ENCODE measurements at places on chromosomes 11 and 22.

GRCh38 chr22:47816863-47817210 lies 1054.4 kb downstream of the TBC1D22A start:
- DNase-seq = no peak

GRCh38 chr22:36386900-36387708 lies 663 bp downstream of the MYH9 start:
- no peak for DNase-seq

DNA sequence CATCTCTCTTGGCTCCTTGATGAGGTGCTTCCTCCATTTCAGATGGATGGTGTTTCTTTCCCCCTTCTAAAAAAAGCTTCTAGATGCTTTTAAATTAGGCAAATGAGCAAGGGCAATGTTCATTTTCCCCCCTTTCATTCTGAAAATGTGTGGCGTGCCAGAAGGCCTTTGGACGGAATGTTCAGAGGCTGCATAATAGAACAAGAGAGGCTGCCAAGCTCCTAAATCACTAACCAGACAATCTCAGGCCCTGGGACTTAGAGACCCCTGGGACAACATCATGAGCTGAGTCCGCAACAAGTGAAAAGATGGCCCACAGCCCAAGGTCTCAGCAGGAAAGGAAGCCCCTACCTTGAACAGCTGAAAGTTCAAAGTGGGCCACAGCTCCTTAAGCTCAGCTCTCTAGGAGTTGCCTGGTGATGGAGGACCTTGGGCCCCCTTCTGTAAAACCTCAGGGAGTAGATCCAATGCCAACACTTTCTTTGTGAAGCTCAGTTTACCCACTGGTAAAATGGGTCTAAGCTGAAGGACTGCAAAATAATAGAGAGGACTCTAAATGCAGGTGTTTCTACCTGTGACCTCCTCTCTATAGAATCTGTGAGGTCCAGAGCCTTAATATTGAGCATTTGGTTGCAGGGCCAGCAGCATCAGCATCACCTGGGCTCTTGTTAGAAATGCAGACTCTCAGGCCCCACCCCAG lies 144.0 kb downstream of the FBXO7 start:
- no peak for DNase-seq

- DNase-seq = peak; percentile 38
These were observed 17.5 kb downstream of the ATG16L2 start for GRCh38 chr11:72831521-72832300.

DNA sequence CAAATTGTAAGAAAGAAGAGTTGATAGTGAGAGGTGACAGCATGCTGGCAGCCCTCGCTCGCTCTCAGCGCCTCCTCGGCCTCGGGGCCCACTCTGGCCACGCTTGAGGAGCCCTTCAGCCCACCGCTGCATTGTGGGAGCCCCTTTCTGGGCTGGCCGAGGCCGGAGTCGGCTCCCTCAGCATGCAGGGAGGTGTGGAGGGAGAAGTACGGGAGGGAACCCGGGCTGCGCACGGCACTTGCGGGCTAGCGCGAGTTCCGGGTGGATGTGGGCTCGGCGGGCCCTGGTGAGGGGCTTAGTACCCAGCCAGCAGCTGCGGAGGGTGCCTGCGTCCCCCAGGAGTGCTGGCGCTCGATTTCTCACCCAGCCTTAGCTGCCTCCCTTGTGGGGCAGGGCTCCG lies 539.7 kb upstream of the CCDC179 start:
- no peak for DNase-seq

DNA sequence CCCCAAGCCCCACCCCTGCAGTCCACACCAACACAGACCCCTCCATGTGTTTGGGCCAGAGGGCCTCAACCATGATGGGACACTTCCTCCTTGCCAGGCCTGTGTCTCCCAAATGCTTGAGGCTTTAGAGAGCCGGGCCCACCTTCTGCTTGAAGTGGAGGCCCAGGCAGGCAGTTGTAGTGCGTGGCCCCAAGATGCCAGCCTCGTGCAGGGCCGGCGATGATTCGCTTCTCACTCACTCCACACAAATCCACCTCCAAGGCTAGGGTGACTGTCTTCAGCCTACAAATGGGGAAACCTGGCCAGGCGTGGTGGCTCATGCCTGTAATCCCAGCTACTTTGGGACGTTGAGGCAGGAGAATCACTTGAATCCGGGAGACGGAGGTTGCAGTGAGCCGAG lies 5.7 kb downstream of the PRR5 start:
- no peak for DNase-seq

DNA sequence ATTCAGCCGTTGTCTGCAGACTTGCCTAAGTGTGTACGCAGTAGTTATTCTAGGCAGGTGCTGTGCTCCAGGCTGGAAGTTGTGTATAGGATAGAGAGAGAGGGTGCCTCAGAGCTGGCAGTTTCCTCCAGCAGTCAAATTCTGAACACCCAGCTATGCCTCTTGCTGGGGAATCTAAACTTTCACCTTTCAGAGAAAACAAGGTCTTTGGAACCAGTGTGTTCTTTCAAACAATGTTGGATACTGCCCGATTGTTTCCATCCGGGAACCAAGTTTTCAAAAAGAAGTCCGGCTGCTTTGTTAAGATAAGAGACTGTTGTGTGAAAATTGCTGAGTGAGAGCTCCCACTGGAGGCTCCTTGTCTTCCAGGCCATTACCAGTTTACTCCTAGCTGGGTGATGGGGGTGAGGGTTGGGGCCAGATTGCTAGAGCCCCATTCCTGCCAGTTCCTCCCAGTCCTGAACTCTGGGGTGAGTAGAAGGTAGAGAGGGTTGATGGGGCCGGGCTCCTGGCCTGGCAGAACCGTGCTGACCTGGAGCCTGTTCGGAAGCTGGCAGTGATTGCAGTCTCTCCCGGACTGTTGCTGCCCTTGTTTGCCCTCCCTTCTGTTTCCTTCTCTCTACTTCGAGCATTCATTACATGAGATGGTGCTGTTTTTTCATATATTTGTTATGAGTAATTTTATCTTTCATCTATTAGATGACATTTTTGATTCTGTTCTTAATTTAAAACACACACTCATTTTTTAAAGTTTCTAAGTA lies 150.2 kb downstream of the TEAD1 start:
- DNase-seq = no peak

DNA sequence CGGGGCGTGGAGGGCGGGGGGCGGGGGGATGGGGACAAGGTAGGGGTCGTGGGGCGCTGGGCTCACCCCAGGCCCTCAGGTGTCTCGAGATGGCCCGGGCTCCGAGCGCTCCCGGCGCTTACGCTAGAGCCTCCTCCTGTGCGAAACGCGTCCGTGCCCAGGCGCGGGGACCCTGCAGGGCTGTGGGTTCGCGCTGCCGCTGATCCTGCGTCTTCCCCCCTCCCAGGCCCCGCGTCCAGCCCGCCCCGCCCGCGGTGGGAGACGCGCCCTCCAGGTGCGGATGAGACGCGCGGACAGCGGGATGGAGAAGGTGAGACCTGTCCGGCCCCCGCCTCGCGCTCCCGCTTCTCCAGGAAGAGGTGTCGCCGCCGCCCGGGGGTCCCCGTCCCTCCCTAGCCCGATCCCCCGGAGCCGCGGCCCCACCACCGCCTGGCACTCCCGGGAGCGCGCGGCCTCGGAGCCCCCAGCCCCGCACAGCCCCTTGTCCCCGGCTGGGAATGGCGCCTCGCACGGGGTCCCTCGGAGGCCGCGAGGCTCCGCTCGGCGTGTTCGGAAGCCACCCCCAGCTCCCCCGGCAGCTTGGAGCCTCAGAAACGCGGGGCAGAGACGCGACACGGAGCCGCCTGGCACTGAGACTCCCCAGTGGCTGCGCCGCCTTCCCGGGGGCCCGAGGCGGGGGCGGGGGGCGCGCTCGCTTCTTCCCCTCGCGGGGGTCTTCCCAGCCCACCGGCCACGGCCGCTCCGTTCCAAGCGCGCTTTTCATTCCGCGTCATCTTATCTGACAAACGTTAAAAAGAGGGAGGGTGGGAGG lies 27.6 kb upstream of the TOLLIP start:
- DNase-seq = peak; percentile 36

- no peak for DNase-seq
These were observed 23.8 kb downstream of the BCR start for GRCh38 chr22:23204125-23204488.

All from activated CD4-positive, alpha-beta T cell treated with anti-CD3 and anti-CD28 coated beads, Interleukin-2, amount 50 U/mL, for 24 hours (primary cell).